ENCODE measurements at places on chromosomes 2 and 18. TPM values are rescaled to one million over a fixed set of nuclear protein-coding genes. Genes with fewer than 3 reads are reported as not detected.

GRCh38 chr2:218863021-218863520 is 3.5 kb downstream of the WNT6 start:
- DNase-seq = no peak

DNA sequence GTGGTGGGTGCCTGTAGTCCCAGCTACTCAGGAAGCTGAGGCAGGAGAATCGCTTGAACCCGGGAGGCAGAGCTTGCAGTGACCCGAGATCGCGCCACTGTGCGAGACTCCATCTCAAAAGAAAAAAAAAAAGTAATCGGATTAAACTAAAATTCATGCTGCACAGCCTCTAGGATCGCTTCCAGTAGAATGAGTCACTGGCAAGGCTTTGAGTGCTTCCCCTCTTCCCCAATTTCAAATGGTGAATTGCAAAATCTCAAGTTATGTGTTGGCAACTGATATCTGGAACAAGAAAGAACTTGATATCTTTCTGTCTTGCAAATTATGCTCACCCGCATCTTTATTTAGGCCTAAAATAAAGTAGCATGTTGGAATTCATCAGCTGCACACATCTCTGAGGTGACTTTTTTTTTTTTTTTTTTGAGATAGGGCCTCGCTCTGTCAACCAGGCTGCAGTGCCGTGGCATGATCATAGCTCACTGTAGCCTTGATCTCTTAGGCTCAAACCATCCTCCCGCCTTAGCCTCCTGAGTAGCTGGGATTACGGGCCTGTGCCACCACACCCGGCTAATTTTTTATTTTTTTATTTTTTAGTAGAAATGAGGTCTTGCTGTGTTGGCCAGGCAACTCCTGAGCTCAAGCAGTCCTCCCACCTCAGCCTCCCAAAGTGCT is 12.7 kb downstream of the TTC39C start:
- DNase-seq = no peak

- no peak for DNase-seq
These were observed 138.7 kb upstream of the CTDP1 start for GRCh38 chr18:79540904-79541282.

DNA sequence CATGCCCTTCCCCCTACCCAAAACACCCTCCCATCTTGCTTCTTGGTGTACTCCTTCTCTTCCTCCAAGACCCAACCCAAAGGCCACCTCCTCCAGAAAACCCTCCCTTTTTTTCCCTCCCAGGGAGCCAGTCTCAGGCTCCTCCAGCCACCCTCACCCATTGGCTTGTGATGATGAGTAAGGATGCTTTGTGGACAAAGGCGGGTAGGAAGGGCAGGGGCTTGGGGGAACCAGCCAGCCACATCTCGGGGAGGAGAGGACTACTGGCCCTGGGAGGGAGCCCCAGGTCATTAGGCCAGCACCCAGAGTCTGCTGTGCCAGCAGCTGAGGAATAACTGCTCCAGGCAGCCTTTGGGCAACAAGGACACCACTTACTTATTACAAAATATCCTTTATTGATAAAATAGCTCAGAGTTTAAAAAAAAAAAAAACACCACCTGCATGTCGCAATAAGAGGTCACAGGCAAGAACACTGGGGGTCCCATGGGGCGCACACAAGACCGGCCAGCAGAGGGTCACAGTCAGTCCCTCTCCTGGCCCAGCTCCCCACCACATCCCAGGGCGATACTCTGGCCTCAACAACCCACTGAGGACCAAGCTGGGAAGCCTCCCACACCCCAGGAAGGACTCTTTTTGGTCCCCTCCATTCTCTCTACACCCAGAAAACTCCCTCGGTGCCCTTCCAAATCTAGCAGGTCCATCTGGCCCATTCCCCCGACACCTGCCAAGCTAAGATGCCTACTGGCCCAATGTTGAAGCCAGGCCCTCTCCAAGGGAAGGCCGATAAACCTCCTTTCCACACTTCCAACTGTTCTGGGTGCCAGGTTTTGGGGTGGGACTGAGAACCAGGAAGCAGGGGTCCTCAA is 3.6 kb downstream of the ADRA2B start:
- DNase-seq = no peak

DNA sequence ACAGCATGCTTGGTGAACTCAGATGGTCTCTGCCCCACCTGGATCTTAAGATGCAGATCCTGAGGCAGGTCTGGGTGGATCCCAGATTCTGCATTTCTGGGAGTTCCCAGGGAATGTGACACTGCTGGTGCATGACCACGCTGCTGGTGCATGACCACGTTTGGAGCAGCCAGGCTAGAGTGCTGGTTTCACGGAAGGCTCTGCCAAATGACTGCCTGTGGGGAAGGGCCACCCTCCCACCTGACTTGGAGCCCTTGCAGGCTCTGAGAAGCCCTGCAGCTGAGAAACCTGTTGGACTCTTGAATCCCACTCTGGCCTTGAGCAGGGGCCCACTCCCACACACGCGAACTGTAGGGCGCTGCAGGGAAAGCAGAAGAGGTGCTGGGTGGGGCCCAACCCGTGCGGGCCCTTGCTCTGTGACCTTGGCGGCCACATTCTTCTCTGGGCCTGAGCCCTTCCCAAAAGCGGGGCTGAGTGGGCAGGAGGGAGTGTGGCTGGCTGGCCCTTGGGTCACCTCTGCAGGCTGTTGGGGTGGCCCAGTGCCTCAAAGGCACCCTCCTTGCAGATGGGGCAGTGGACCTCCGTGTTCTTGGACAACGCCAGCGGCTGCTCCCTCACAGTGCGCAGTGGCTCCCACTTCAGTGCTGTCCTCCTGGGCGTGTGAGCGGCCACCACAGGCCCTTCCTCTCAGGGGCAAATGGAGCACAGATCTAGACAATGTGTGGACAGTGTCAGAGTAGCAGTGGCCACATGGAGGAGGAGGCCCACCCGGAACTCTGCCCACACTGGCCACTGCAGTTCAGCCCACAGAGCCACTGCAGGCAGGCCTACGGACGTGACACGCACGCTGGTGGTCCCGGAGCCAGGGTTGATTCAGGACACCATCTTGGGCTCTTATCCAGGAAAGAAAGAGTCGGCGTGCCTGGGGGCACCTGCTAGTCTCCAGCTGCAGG is 7.9 kb downstream of the ERFE start:
- DNase-seq = no peak

- DNase-seq = no peak
These were observed 53.2 kb downstream of the SMAD7 start for GRCh38 chr18:48897531-48897930.

DNA sequence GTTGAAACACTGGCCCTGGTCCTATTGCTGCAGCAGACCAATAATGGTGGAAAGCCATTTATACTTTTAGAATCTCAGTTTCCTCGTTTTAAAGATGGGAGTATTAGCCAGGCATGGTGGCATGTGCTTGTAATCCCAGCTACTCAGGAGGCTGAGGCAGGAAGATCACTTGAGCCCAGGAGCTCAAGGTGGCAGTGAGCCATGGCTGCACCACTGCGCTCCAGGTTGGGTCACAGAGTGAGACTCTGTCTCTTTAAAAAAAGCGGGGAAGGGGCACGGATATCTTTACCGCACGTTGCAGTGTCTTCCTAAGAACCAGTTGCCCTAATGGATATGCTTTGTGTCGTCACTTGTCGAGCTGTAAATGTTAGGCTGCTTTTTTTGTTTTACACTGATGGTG is 8.3 kb downstream of the MTCL1 start:
- no peak for DNase-seq

- no peak for DNase-seq
These were observed 43.7 kb downstream of the FRZB start for GRCh38 chr2:182822733-182823132.

- DNase-seq = no peak
These were observed 1.2 kb downstream of the IMMT start for GRCh38 chr2:86193901-86194567.

GRCh38 chr2:179373816-179374215 is 109.2 kb upstream of the SESTD1 start:
- no peak for DNase-seq

DNA sequence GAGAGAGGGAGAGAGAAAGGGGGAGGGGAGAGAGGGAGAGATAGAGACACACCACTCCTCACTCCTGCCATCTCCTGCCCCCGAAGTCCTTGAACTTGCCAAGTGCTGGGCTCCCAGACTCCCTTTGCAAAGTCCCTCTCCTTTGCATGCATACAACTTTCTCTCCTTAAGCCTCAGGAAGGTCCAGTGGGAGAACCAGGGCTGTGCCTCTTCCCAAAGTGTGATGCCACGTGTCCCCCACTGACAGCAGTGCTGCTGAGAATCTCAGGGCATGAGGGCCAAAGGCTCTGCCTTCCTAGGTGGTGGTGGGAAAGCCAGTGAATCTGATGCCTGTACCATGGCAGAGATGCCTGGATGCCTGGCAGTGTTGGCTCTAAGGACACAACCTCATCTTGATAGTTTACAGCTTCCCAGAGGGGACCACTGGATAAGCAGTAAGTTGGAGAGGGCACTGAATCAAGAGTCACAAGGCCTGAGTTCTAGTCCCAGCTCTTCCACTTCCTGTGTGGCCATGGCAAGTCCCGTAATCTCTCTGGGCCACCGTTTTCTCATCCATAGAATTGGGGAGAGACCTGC is 103.4 kb downstream of the CLIP4 start:
- no peak for DNase-seq

GRCh38 chr2:226274143-226274542 is 525.5 kb downstream of the IRS1 start:
- DNase-seq = no peak

Gene WDR35
- total RNA-seq = 9.2 TPM

Gene KYNU
- 0.54 TPM for total RNA-seq

Gene HOXD13
- not detected for total RNA-seq

Gene PTPRN
- total RNA-seq = under 0.01 TPM

Gene LYG2
- not detected for total RNA-seq

Gene CERKL
- total RNA-seq = under 0.01 TPM

Gene SESTD1
- 4.3 TPM for total RNA-seq

Gene CTAGE1
- total RNA-seq = not detected

Gene BZW1
- total RNA-seq = 135 TPM

All from hematopoietic multipotent progenitor cell (in vitro differentiated cells).